CD4-positive, alpha-beta T cell treated with Interleukin-10 for 1 hour (primary cell): ENCODE measurements at places on chromosomes 12 and 14.

GRCh38 chr12:51838036-51838435, 10.5 kb downstream of the FIGNL2 start:
- no peak for DNase-seq

DNA sequence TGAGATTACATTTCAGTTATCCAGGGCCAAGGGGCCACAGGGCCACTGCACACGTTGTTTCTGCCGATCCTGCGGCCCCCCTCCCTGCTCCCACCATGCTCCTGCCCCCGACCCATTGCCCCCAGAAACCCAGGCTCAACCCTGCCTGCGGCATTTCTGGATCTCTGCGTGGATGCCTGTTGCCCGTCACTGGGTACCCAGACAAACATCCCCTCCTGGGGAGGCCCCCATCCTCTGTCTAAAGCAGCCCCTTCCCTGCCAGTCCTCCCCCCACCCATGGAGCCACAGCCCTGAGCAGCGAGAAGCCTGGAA, 326.4 kb upstream of the SFSWAP start:
- DNase-seq: no peak

DNA sequence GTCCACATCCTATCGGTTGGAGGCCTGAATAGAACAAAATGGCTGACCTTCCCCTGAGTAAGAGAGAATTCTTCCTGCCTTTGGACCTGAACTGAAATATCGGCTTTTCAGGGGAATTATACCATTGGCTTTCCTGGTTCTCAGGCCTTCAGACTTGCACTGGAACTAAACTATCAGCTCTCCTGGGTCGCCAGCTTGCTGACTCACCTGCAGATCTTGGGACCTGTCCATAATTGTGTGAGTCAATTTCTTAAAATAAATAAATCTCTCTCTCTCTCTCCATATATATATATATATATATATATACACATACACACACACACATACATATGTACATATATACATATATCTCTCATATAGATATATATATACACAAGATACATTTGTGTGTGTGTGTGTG, 41.6 kb downstream of the KCNK10 start:
- no peak for DNase-seq

DNA sequence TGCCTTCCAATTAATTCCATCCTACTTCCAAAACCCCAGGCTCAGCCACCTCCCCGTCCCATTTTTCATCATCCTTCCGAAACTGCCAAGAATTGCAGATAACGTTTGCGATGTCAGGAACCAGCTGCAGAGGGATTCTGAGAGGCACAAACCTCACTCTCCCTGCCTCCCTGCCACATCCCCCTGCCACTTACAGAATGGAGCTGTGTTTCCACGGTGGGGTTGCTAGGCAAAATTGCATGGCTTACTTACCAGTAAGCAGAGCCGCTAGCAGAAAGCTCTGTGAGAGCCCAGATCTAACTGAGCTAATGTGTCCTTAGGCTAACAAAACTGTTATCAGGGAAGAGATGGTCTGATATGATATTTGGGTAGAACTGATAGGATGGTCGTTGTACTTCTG, 127.4 kb downstream of the KCNK10 start:
- no peak for DNase-seq

DNA sequence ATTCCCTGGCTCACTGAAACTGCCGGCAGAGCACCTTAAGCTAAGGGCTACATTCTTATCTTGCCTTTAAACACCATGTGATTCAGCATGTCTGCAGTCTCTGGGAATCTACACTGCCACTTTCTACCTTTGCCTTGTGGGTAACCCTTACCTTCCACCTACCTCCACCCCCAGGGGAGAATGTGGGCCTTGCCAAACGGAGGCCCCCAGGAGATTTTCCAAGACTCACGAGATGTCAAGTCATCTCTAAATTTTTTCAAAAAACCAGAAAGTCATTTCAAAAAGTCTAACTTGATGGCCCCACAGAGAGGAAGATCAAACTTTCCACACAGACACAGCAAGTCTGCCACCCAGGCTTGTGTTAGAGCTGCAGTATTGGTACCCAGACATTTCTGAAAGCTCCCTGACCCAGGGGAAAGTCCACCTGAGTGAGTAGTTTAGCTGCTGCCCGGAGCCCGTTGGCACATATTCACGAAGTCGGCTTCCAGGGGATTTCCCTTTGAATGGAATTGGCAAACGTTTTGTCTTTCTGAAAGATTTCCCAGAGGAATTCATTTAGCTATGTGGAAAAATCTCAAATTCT, 4.7 kb upstream of the PSMA6 start:
- peak; percentile 23 for DNase-seq

GRCh38 chr14:91869556-91869955, 2.2 kb upstream of the TC2N start:
- DNase-seq: no peak

GRCh38 chr14:105053996-105054395, 11.2 kb downstream of the GPR132 start:
- no peak for DNase-seq

- no peak for DNase-seq
These were observed 495.2 kb upstream of the SOX5 start for GRCh38 chr12:24444634-24445033.

DNA sequence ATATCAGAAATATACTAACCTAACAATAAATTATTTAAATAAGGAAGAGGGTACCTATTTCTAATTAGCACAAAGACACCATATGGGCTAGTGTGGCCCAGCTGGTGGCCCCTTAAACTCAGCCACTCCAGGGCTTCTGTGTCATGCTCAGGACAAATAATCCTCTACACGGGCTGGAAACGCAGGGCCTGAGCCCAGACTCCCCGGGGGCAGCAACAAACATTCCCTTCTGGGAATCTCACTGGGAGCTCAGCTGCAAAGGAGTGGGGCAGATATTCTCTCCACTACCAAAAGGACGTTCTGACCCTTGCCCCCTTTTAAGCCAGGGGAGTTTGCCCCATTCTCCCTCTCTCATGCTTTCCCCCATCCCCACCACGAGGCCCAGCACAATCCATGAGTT, 43.7 kb upstream of the ELK3 start:
- no peak for DNase-seq

- no peak for DNase-seq
These were observed 142.7 kb downstream of the CHST11 start for GRCh38 chr12:104599272-104600035.

GRCh38 chr12:103735291-103735690, 105.7 kb downstream of the NT5DC3 start:
- no peak for DNase-seq

DNA sequence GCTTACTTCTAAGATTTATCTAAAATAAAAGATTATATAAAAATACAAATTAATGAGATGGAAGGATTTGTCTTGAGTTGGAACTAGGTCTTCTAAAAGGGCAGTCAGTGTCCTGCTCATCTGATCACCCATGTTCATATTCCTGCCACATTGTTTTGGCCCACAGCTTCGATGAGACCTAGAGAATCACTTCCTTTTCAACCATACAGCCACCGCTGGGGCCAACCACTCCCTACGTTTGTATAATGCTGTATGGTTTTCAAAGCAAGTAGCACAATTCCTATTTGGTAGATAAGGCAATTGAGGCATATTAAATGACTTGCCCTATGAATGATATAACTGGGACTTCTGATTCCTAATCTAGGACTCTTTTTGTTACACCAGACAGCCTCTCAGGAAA, 249.4 kb downstream of the ZFP36L1 start:
- no peak for DNase-seq

DNA sequence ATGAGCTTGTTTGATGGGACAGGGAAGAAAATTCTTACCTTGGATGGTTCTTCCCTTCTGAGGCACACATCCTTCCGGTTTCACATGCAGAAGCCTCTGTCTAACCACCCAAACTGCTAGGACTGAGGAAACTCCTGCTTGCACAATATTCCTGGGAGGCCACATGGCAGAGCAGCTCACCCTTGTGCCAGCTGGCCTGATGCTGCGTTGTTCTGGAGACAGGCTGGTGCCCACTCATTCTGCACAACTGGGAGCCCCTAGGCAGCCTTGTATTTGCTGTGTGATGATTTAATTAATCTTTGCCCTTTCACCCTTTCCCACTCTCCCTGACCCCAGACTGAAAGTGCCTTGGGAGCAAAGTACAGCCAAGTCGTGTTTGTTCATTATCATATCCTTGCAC, 130.8 kb downstream of the RTN1 start:
- DNase-seq: no peak

- no peak for DNase-seq
These were observed 43.9 kb downstream of the TTC9 start for GRCh38 chr14:70685474-70686197.

DNA sequence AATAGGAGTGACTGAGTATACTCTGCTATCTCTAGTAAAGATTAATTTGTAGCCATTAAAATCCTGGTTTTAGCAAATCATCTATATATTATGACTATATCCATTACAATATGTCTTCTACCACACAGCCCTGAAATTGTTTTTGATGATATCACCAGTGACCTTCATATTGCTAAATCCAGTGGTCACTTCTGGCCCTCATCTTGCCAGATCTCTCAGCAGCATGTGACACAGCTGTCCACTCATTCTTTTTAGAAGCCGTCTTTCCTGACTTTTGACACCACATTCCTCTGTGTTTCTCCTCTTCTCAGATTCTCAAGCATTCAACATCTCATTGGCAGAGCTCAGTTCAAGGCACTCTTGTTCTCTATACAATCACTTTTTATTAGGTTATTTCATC, 54.9 kb downstream of the CPNE8 start:
- DNase-seq: no peak

DNA sequence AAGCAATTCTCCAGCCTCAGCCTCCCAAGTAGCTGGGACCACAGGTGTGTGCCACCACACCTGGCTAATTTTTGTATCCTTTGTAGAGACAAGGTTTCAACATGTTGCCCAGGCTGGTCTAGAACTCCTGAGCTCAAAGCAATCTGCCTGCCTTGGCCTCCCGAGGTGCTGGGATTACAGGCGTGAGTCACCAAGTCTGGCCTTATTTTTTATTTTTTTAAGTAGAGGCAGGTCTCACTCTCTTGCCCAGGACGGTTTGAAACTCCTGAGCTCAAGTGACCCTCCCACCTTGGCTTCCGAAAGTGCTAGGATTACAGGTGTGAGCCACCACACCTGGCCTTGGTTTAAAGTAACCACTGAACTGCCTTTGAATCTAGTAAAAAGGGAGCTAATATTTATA, 56.8 kb downstream of the SPPL3 start:
- no peak for DNase-seq

GRCh38 chr12:49455501-49455900, 83.3 kb upstream of the KCNH3 start:
- DNase-seq: no peak

- DNase-seq: no peak
These were observed 846.0 kb upstream of the LRFN5 start for GRCh38 chr14:40760704-40761103.

DNA sequence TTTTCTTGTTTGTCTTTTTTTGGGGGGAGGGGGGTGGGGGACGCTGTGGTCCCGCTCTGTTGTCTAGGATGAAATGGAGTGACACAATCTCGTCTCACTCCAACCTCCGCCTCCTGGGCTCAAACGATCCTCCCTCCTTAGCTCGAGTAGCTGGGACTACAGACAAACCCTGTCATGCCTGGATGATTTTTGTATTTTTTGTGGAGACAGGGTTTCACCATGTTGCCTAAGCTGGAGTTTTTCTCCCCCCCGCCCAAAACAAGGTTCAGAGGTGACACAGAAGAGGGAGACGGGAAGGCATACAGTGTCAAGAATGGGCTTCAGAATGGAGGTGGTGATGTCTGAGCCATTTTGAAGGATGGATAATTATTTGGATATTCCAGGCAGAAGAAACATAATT, 116.9 kb upstream of the ATF1 start:
- DNase-seq: no peak

DNA sequence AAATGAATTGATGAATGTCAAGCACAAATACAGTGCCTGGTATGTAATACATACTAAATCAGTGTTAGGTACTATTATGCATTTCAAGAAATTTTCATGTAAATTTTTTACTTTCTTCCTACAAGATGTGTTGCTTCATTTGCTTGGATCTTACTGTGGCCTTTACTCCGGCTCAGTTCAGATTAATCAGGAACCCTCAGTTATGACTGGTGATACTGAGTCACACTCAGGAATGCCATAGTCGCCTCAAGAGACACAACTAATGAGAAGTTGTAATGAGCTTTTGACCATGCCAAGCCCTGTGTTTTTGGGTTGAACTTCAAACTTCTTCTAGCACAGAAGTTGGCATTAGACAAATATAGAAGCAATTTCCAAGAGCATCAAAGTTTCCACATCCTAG, 96.0 kb downstream of the TGFB3 start:
- DNase-seq: no peak

DNA sequence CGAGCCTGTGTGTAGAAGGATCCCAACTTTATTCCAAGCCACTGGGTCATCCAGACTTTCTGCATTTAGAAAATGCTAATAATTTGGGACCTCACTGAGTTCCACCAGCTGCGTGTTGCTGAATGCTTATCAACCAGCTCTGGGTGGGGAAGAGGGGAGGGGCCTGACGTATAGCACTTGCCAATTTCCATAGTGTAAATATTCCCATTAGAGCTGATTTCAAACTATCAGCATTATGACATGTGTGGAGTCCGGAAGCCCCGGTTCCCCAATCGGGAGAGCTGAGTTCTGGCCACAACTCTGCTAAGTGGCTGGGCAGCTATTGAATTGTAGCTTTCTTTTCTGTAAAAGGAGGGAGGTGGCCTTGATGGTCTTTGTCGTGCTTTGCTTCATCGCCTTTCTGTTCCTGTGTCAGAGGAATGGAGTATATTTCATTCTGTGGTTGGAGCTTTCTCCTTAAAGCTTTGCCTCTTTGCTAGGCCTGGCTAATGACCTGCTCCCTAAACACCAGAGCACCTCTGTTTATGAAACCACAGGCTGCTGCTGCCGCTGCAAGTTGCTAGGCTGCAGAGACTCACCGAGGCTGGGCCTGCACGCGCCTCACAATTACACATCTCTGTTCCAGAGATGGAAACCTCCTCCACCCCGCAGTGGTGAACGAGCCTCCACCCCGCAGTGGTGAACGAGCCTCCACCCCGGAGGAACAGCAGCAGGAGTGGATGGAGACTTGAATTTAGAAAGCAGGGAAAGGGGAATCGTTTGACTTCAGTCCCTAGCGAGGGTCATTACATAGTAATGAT, 7.7 kb upstream of the BCL7A start:
- no peak for DNase-seq

- peak; percentile 89 for DNase-seq
These were observed 21.3 kb upstream of the CD27 start for GRCh38 chr12:6423267-6424007.

GRCh38 chr12:89880690-89881350, 172.2 kb upstream of the ATP2B1 start:
- DNase-seq: peak; percentile 81

DNA sequence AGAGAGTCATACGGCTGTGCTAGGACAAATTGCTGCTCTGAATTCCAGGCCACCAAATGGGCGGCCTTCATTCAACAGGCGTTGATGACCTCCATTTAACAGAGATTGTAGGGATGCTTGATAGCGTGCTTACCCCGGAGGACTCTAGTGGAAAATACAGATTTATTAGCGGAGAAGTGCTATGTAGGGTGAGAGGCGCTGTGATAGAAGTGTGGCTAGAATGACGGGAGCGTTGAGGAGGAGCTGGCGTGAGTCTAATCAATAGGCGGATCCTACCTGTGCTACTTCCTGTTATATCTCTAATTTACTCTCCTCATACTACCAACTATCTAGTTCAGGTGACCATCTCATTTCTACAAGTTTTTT, 668 bp downstream of the MRPS35 start:
- peak; percentile 10 for DNase-seq
